ENCODE measurements at places on chromosomes 1 and 21. TPM values are rescaled to one million over a fixed set of nuclear protein-coding genes. Genes with fewer than 3 reads are reported as not detected.
A peak's percentile ranks its signal among the peaks of the same experiment; 100 is the strongest.

- no peak for DNase-seq
Observed at GRCh38 chr21:15414057-15414456, 315.7 kb upstream of the USP25 start.

- DNase-seq = no peak
Observed at GRCh38 chr1:60637651-60638050, 444.7 kb upstream of the NFIA start.

GRCh38 chr1:64006276-64007051, 197.0 kb upstream of the UBE2U start:
- DNase-seq = no peak

GRCh38 chr1:72064196-72065075, 217.9 kb downstream of the NEGR1 start:
- DNase-seq = no peak

DNA sequence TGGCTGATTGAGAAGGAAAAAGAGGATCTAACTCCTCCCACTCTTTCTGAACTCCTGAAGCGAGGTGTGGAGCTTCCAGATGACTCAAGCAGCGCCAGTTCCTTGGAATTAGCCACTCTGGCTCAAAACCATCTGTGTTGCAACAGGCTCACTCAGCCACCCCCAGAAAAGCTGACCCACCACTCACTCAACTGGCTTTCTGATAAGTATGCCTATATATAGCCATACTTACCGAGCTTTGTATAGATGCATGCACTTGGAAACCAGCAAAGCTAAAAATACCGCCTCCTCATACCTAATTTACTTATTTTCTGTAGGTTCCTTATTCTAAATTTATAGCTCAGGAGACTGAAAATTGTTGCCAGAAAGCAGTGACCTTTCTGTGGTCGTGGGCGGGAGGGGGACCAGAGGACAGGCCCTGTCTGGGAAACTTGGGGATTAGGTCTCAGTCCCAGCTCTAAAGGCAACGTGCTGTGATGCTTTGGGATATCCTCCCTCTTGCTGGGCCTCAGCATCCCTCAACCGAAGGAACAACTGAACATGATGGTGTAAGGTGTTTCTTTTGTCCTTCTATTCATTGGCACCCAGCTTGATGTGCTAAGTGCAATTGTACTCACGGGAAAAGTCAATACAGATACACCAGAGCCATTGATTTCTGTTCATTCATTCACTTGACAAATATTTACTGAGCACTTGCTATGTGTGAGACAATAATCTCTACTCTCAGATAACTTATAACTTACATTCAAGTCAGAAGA, 65.7 kb downstream of the NENF start:
- no peak for DNase-seq

DNA sequence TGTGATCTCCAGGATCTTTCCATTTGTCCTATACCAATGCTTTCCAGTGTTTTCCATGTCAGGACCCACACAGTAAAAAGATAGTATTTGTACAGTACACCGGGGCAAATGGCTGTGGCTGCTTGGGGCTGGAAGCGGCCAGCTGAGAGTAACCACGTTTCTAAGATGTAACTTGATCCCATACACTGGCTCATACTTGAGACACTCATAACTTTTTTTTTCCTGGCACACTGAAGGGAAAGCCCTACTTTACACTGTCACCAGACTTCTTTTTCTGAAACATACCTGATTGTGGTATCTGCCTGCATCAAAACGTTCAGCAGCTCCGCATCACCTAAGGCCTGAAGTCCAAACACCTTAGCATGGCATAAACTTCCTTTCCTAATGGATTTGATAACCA, 21.6 kb downstream of the VPS13D start:
- DNase-seq = no peak

Gene GBP5
- 186 TPM for total RNA-seq

Gene A3GALT2
- not detected for total RNA-seq

- no peak for DNase-seq
Observed at GRCh38 chr21:36535618-36536241, 55.8 kb upstream of the CLDN14 start.

GRCh38 chr1:161900160-161900559, 123.5 kb downstream of the OLFML2B start:
- no peak for DNase-seq

Gene AMIGO1
- total RNA-seq = 2.1 TPM

DNA sequence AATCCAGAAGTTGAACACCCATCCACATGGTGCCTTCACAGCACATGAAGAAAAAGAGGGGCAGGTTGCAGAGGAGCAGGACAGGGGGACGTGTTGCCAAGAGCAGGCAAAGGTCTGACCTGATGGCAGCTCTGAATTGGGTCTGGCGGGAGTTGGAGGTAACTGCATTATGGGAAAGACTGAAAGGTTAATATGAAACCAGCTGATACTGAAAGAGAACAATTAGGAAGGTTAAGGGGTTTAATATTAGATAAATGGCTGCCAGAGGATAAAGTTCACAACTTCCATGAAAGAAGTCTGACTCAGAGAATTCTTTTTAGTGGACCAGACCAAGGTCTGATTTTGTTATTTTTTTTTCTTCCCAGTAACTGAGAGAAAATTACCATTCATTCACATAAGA, 76.1 kb downstream of the CD58 start:
- no peak for DNase-seq

GRCh38 chr1:200724064-200724463, 14.6 kb upstream of the CAMSAP2 start:
- no peak for DNase-seq

GRCh38 chr1:205449750-205450443, 5.9 kb downstream of the BLACAT1 start:
- DNase-seq = peak; percentile 19

- DNase-seq = no peak
Observed at GRCh38 chr1:205381305-205381704, 24.6 kb upstream of the KLHDC8A start.

DNA sequence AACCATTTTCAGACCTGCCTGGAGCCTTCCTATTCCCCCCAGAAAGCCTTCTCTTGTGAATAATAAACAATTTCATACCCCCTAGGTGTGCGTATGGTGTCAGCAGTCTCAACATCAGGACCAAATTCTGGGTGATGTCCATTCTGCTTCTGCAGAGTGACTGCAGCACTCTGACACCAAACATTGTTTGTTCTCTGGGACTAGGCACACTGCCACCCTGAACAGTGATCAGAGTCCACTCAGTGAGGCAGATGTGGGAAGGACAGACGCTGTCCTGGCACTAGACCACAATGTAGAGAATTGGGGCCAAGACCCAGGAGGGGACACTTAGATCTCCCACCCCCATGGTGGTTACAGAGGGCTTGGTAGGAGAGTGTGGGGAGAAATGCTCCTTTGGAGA, 175.1 kb downstream of the BACH1 start:
- no peak for DNase-seq

DNA sequence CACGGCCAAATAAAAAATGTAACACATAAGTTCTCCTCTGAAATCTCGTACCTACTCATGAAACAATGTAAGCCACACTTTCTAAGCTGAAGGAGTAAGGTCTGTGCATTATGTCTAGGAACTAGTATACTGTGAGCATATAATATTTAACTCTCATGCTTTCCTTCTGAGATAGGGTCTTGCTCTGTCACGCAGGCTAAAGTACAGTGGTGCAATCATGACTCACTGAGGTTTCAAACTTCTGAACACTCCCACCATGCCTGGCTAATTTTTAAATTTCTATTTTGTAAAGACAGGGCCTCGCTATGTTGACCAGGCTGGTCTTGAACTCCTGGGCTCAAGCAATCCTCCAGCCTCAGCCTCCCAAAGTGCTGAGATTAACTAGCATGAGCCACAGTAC, 71.3 kb downstream of the AHCTF1 start:
- no peak for DNase-seq

Gene AUNIP
- 12.1 TPM for total RNA-seq

DNA sequence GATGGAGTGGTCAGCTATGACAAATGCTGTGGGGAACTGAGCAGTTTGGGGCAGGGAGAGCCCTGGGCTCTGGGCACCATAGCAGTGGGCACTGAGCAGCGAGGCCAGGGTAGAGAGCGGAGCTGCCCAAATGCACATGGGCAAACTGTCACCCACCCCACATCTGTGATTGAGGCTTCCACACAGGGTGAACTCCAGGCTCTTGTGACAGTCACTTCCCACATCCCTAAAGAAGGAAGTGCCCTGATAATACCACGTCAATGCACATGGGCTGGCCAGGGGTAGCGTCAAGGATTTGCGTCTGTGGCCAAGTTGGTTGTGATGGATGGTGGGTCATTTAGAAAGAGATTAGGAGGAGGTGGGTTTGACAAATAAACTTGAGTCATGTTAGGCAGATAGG, 2.6 kb upstream of the GUCA2B start:
- no peak for DNase-seq

- no peak for DNase-seq
Observed at GRCh38 chr1:119227456-119227855, 87.0 kb upstream of the WARS2 start.

DNA sequence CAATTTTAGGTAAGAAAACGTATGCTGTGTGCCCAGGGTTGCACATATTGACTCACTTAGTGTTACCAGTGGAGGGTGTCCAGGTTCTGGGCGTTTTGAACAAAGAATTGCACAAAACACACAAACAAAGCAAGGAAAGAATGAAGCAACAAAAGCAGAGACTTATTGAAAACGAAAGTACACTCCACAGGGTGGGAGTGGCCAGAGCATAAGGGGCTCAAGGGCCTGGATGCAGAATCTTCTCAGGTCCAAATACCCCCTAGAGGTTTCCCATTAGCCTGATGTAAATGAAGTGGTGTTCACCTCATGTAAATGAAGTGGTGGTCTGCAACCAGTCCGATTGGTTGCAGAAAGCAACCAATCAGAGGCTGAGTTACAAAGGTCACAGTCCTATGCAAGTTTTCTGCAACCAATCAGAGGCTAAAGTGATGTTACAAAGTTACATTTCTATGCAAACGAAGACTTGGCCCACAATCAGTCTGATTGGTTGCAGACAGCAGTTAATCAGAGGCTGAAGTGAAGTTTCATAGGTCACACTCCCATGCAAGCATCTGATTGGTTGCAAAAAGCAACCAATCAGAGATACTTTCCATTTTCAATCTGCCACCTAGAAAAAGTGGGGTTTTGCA, 228.3 kb downstream of the ST6GALNAC3 start:
- no peak for DNase-seq

- DNase-seq = no peak
Observed at GRCh38 chr21:33027401-33028286, 1.9 kb downstream of the OLIG2 start.

- DNase-seq = no peak
Observed at GRCh38 chr1:154758346-154758745, 111.7 kb downstream of the KCNN3 start.

Gene AGRN
- total RNA-seq = 30.5 TPM

GRCh38 chr1:58805716-58806571, 22.1 kb upstream of the JUN start:
- DNase-seq = no peak

Gene PSEN2
- 3.9 TPM for total RNA-seq

Gene KNCN
- not detected for total RNA-seq

DNA sequence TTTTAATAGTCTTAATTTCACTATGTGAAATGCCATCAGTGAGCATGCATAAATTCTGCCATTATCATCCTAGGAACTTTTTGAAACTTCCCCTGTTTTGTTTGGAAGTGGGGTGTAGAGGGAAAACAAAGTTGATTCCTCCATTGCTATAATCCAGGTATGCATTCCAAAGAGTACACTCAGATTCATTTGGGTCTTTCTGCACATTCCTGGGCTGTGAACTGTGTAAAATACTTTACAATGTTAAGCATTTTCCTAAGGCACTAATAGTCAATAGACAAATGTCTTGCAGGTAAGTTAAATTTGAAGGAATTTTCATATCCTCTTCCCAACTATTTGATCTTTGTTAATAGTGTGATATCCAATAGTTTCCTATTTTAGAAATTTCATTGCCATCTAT, 36.2 kb downstream of the SGIP1 start:
- DNase-seq = no peak

GRCh38 chr1:54464031-54464476, 57.9 kb upstream of the SSBP3 start:
- peak; percentile 44 for DNase-seq

Gene OVAAL
- not detected for total RNA-seq

- no peak for DNase-seq
Observed at GRCh38 chr1:180560868-180561600, 2.3 kb downstream of the OVAAL start.

DNA sequence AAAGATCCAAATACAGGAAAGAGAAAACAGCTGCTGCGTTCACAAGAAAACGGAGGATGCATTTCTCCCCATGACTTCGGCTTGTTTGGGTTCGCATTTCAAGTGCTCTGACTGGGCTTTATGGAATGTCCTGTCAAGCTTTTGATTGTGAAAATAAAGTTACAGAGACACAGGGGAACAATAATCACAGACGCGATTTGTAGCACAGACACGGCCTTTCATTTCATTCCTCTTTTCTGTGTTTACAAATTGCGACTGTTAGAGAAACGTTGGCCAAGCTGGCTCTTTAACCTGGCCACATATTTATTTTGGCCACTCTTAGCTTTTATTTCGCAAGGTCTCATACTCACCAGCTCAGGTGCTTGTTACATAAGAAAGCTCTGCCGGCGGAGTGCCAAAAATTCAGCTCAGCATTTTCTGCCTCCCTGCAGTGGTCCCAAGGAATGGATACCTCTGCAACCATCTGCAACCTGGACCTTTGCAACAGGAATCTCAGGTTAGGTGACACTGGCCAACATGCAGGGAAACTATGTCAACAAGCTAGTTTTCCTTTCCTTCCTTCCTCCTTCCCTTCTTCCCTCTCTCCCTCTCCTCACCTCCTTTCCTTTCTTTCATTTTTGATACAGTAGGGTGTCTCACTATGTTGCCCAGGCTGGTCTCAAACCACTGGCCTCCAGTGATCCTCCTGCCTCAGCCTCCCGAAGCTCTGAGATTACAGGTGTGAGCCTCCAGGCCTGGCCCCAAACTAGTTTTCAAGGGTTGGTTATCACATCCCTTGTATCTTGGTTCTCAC, 58.2 kb upstream of the SLC45A1 start:
- DNase-seq = no peak

DNA sequence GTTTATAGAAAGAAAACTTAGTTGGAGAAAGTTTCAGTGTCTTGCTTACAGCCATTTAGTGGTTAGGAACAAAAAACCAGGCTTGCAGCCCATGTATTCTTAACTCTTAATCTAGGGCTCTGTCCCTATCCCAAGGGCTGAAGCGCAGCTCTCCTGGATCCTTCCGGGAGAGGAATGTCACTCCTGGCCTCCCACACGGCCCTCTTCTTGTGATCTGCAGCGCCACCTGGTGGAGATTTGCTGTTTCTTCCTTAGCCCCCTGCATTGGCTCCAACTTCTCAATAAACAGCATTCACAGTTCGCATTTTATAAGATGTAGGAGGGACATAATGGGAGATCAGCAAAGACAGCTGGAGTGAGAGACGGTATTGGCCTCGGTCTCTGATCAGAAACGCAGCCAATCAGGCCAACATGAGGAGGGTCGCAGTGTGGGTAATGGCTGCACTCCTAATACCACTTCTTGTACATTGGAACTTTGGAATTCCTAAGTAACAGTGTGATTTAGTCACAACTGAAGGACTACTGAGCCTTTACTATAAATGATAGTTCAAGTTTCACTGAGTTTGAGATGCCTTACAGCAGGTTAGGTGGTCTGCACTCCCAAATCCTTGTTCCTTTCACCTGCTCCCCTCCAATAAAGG, 283.4 kb downstream of the ASTN1 start:
- DNase-seq = peak; percentile 8

GRCh38 chr1:32893198-32894018, 7.1 kb downstream of the HPCA start:
- DNase-seq = no peak

Gene REG4
- total RNA-seq = 12.3 TPM

- no peak for DNase-seq
Observed at GRCh38 chr1:30507401-30508174, 215.8 kb downstream of the MATN1 start.

Gene CCDC30
- 0.72 TPM for total RNA-seq

GRCh38 chr1:14578156-14578555, 20.3 kb upstream of the KAZN start:
- no peak for DNase-seq

Gene MFSD2A
- 20.2 TPM for total RNA-seq

Gene RGS4
- total RNA-seq = not detected

Gene SPRR2B
- total RNA-seq = not detected

Data from activated naive CD8-positive, alpha-beta T cell treated with anti-CD3 and anti-CD28 coated beads for 36 hours (primary cell).